ENCODE measurements at places on chromosomes 6 and 20. TPM values are rescaled to one million over a fixed set of nuclear protein-coding genes. Genes with fewer than 3 reads are reported as not detected.

The PSORS1C2 gene
- total RNA-seq, result not detected

The PLAGL1 gene
- 13.1 TPM for total RNA-seq

The MYB gene
- 0.27 TPM for total RNA-seq

The GNMT gene
- total RNA-seq, result 0.97 TPM

The L3MBTL3 gene
- 3.9 TPM for total RNA-seq

The ENPP1 gene
- total RNA-seq, result 1.7 TPM

The BPIFB1 gene
- total RNA-seq, result not detected

The COL11A2 gene
- 1.1 TPM for total RNA-seq

The CST5 gene
- total RNA-seq, result not detected

GRCh38 chr20:44912189-44912588 is 2.3 kb downstream of the PABPC1L start:
- DNase-seq, result no peak

- DNase-seq, result no peak
Measured at GRCh38 chr6:166830185-166830890, 126.0 kb downstream of the RNASET2 start.

- DNase-seq, result no peak
Measured at GRCh38 chr6:16717275-16717942, 43.9 kb downstream of the ATXN1 start.

DNA sequence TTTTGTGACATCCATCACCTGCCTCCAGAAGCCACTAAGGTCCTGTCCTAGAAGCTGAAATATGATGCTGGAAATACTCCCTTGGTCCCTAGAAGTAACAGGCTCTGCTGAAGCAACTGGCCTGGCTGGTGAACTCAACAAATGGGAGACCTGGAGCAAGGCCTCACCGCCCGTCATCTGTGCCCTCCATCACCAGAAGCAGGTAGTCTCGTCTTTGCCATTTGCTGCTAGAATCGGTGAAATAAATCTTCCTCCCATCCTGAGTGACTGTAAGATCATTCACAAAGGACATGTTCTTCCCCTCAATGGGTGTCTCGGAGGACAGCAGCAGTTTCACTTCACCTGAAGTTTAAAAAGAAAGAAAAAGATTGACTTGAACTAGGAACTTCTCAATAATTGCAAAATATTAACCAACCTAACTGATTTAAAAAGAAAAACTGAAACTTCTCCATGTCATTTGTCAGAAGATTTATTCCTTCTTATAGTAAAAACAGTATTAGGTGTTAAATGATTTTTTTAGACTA is 21.0 kb downstream of the CST7 start:
- DNase-seq, result no peak

DNA sequence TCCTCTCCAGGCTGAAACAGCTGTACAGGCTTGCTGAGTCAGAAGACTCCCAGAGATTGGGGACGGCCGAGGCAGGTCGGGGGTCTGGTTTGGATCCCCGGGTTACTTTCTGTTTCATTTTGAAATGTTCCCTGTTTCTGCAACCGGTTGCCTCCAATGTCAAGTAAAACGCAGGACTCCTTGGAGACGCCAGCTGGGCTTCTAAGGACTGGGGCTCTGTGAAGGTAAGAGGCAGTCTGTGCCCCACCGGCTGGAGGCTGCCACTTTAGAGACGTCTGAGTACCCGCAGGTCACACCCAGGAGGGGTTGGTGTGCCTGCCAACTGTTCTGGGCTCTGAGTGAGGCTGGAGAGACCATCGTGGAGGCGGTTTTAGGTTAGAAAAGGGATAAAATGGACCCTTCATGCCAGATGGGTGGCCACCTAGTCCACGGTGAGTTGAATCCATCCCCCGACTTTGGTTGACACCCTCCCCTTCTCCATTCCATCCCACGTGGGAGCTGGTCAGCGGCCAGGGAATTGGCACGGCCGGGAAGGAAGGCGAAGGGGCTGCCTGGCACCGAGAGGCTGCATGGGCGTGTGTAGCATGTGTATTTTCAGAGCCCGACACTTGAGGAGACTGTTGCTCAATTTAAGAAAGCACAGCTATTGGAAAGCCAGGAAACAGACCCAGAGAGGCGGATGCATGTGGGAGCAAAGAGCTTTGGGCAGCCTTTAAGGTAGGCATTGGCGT is 240.9 kb downstream of the PHACTR1 start:
- DNase-seq, result peak; percentile 84

- no peak for DNase-seq
Measured at GRCh38 chr6:19332806-19333460, 504.2 kb upstream of the ID4 start.

DNA sequence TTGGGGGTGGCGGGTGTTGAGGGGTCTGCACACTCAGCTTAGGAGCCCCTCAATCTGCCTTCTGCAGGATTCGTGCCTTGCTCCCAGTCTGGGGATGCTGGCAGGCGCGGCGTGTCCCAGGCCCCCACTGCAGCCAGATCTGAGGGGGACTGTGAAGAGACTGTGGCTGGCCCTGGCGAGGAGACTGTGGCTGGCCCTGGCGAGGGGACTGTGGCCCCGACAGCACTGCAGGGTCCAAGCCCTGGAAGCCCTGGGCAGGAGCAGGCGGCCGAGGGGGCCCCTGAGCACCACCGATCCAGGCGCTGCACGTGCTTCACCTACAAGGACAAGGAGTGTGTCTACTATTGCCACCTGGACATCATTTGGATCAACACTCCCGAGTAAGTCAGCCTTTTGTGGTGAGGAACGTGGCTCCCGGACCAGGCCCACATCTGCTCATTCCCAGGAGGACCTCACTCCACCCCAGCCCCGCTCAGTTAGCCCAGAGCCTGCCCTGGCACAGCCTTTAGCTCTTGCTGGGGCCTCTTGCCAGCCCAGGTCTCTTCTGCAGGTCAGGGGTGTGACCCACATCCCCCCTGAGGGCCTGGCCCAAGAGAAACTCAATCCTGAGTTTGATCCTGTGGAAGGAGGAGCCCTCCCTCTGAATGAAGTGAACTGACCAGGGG is 1.1 kb downstream of the EDN3 start:
- no peak for DNase-seq

DNA sequence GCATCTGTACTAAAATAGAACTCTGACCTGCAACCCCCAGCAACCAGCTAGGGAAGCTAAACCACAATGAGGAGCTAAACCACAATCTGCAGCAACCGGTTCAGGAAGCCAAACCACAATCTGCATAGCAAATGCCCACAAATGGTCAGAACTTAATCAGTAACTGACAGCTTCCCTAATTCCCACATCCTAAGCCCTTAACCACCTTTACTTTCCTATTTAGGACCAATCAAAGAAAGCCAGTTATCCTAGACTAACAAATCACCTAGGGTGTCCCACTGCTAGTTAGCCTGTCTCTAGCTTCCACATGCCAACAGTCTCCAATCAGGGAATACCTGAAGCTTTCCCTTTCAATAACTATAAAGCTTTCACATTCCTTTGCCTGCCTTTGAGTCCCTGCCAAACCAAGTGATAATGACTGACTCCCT is 424.6 kb upstream of the PTCHD4 start:
- DNase-seq, result no peak

DNA sequence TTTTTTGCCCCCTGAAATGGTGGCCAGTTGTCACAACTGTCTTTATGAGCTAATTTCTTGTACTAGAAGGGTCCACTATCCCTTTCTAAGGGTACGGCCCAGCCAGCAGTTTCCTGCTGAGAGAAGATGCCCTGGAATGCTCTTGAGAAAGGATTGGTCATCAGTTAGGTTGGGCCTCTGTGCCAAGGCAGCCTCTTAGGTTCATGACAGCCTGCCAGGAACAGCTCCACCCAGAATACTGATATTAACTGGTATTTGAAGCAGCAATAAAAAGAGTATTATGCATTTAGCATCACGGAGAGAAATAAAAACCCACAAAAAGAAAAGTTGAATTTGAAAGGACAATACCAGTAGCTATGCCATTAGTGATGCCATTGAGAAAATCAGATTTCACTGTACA is 9.0 kb upstream of the HINT3 start:
- DNase-seq, result no peak

GRCh38 chr6:98808541-98809210 is 25.7 kb upstream of the POU3F2 start:
- DNase-seq, result no peak

DNA sequence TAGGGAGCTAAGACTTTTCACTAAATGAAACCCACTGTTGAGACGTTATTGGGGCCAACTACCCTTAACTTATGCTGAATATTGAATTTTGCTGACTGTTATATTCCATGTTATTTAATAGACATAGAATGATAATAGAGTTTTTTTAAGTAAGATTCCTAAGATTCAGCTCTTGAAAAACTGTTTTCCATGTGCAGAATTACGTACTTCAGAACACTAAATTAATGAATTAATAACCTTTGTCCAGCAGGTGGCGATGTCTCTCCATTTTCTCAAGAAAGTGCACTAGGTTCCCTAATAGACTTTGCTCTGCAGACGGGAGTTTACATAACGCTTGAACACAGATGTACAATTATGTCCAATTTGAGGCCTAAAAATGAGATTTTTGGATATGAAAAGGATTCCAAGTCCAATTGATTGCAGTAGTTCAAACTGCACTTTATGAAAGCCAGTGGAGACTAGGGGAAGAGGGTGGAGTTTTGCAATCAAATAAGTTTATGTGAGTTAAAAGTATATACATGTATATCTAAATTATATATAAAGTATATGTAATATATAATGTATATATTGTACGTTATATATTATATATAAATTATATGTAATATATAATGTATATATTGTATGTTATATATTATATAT is 282.1 kb downstream of the UST start:
- DNase-seq, result no peak

- no peak for DNase-seq
Measured at GRCh38 chr6:126447367-126447766, 107.5 kb downstream of the CENPW start.

- peak; percentile 87 for DNase-seq
Measured at GRCh38 chr6:158654498-158654897, 4.6 kb downstream of the SYTL3 start.

GRCh38 chr6:129447198-129447565 is 262.8 kb downstream of the ARHGAP18 start:
- DNase-seq, result no peak

- no peak for DNase-seq
Measured at GRCh38 chr6:52516269-52516668, 60.6 kb downstream of the TRAM2 start.

- DNase-seq, result no peak
Measured at GRCh38 chr6:142885182-142885867, 59.7 kb downstream of the HIVEP2 start.

DNA sequence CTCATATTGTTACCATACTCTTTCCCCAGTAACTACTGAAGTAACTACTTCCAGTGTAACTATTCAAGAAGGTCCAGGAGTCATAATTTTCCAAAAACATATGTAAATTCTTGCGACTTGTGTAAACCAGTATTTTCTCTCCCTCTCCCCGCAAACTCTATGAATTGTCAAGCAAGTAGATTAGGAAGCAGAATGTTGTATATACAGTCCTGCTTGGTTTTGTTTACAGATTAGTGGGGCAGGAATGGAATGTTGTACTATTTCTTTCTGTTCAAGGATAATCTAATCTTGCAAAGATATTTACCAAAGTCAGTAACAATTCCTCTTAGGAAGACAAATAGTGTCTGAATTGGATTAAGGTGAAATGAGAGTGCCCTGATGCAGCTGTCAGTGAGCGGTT is 234.9 kb upstream of the PLN start:
- no peak for DNase-seq

DNA sequence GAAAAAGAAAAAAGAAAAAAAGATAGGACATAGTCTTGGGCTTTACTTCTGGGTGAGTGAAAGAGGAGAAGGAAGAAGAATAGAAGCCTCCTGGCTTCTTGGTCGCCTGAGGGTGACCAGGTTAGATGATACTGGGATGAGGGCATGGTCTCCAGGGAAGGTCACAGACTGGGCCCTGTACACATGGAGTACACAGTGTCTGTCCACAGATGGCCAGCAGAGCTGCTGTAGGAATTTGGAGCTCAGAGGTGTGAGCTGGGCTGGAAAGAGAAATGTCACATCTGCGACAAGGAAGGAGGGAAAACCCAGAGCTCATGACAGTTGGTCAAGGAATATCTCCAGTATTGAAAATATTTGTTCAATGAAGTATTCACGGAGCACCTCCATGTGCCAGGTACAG is 56.1 kb downstream of the DLGAP4 start:
- DNase-seq, result no peak

GRCh38 chr20:19338960-19339359 is 126.5 kb downstream of the SLC24A3 start:
- no peak for DNase-seq
